ENCODE measurements at places on chromosomes 16 and 17.

- no peak for DNase-seq
Measured at GRCh38 chr17:59366773-59367656, 35.6 kb downstream of the YPEL2 start.

- DNase-seq: peak; percentile 43
Measured at GRCh38 chr17:37570527-37571093, 38.6 kb downstream of the SYNRG start.

DNA sequence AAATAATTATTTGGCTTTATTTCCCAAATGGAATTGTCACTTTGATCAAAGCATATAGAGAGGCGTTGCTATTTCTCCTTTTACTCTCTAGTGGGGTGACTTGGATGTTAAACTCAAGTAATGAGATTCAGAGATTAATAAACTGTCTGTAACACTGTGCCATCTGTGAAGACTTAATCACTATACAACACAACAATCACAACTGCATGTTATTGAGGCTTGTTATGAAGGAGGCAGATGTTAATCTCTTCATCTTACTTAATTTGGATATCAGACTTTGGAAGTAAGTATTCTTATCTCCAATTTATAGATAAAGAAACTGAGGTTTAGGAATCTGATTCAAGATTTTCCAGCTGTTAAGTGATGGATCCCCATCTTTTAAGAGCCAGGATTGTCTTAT lies 132.5 kb downstream of the CNTNAP4 start:
- DNase-seq: no peak

- no peak for DNase-seq
Measured at GRCh38 chr16:306911-307370, 24.0 kb downstream of the PDIA2 start.

DNA sequence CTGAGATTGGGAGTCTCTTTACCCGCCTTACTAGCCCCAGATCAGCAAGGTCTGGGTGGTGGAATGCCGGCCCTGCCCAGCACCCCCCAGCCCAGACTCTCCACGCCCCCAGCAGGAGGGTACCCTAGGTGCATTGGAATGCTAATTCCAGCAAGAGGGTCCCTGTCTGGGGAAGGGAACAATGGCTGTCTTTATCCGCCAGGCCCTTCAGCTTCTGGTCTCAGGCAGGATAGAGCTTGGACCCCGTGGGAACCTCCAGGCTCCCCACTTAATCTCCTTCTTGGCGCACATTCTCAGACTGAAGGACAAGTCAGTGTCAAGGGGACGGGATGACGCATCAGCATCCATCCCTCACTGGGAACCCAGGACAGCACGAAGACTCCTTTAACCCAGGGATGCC lies 85.1 kb downstream of the LITAF start:
- no peak for DNase-seq

DNA sequence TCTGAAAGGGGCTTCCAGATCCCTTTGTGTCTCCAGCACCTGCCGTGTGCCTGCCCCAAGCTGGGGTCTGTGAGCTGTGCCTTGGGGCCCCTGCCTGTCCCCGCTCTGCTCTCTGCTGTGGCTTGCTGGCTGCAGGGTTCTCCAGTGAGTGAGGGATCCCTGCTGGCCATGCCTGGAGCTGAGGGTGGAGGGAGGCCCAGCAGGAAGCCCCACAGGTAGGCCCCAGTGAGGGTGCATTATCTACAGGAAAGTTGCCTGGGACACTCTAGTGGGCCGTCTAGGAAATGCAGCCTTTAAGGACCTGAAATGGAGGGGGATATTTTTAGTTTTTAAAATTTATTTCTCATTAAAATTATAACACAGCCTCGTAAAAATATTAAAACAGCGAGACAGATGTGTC lies 50.9 kb downstream of the JPH3 start:
- peak; percentile 66 for DNase-seq

All from GM13976 (cell line).